ENCODE measurements at places on chromosomes 16 and 17.

GRCh38 chr17:2420176-2420575 lies 19.3 kb upstream of the MNT start:
- DNase-seq: no peak

GRCh38 chr17:38315497-38315896 lies 18.5 kb downstream of the MRPL45 start:
- no peak for DNase-seq

DNA sequence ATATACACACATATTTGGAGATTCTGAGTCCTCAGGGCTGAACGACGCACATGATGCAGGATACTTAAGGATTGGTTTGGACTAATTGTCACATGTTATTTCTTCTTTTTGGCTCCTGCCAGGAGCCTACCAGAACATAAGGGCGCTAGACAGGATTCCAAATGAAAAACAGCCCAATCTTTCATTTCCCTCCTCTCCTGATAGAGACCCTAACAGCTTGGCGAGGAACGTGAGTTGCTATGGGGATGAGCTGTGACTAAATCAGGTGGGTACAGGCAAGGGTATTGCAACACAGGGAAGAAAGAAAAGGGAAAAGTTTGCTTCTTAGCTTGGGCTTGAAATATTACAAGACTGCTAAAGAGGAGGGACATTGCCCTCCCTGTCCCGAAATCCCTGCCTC lies 109.9 kb downstream of the AIPL1 start:
- DNase-seq: no peak

DNA sequence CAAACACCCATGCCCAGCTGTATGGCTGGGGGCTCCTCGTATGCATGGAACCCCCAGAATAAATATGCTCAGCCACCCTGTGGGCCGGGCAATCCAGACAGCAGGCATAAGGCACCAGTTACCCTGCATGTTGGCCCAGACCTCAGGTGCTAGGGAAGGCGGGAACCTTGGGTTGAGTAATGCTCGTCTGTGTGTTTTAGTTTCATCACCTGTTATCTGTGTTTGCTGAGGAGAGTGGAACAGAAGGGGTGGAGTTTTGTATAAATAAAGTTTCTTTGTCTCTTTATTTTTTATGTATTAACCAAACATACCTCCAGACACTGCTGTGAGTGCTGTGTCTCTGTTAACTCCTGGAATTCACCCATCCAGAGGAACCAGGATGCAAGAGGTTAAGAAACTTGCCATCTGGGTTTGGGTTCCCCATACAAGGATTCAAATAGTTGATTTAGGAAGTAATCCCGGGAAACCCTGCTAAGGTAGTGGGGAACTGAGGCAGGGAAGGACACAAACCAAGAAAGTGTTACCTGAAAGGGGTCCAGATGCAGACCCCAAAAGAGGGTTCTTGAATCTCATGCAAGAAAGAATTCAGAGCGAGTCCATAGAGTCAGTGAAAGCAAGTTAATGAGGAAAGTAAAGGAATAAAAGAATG lies 37.4 kb upstream of the IL21R start:
- no peak for DNase-seq

GRCh38 chr17:65436871-65437270 lies 124.6 kb downstream of the AXIN2 start:
- DNase-seq: no peak

GRCh38 chr17:65523853-65524664 lies 37.4 kb downstream of the AXIN2 start:
- no peak for DNase-seq

DNA sequence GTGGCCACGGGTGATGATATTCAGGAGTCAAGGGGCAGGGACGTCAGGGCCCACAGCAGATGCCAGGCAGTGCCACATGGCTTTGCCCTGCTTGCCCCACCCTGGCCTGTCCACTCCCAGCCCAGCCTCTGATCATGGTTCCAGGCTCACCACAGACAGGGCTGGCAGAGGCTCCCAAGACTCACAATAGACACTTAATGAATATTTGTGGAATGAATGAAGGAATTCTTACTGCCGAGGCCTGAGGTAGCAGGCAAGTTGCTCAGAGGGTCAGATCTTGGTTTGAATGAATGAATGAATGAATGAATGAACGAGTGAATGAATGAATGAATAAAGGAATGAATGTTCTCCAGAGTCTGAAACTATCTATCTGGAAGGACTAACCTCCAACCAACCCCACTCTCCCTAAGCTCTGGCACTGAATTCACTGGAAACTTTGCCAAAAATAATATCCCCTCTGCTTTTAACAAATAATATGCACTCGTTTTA lies 60.9 kb downstream of the RAI1 start:
- DNase-seq: no peak

DNA sequence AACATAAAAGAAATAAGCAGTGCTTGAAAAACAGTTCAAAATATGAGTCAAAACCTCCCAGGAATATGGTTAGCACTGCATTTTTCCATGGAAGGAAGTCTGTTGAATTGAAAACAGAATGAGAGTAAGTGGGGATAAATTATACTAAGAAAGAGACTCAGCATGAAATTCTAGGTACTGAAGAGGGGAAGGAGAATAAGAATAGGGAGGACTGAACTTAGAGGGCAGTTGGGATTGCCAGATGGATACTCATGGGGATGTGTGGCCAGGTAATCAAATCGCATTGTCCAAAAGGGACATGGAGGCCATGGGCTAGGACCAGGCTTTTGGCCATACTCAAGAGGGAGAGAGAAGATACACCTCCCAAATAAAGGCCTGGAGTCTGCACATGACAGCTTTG lies 247.9 kb downstream of the CDH13 start:
- no peak for DNase-seq

DNA sequence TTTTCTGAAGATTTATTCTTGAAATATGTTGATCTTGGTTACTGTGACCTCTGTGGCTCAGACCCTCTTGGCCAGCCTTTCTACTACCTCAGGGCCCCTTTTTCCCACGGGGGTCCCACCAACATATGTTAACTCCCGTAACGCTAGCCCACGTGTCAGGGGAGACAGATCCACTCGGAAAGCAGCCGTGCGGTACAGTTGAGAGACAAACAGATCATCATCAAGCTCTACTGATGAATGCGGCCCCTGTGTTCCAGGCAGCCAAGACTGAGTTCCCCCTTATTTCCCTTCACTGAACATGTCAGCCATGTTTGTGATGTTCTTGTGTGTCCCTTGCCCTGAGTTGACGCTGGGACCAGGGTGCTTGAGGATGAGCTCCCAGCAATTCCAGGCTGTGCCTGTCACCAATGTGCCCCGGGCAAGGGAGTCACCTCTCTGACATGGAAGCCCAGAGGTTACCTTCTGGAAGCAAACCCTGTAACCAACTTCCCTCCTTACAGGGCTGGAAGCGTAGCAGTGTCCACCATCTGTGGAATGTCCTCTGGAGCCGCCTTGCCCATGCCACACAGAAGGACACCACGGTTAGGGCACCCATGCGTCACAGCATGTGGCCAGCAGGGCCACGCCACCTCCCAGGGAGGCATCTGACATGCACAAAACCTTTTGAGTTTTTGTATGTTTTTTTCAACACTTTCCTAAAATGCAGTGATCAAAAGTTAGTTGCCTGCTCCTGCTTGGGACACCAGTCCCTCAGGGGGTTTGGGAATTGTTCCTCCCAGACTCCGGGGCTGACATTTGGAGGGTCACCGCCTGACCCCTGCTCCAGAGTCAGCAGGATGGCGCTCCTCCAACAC lies 193.7 kb upstream of the CHMP6 start:
- DNase-seq: no peak

All from substantia nigra (tissue), 51 donors.